Hindlimb muscle (tissue), 1 donor: ENCODE measurements at places on chromosomes 2 and 18.

GRCh38 chr18:11950824-11951223 lies 30.5 kb upstream of the IMPA2 start:
- no peak for DNase-seq

DNA sequence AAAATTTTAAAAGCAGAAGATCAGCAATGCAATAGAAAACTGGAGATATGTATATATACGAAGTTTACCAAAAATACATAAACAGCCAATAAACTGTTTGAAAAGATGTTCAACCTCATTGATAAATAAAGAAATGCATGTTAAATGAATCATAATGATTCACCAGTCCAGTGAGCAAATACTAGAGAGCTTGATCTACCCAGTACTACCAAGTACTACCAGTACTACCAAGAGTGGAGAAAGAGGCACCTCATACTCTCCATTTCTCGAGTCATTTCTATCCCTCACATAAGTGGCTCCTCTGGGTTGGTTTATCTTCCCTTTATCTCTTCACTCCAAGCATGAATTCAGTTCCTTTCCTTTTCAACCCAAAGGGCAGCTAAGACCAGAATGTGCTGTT lies 138.9 kb downstream of the MREG start:
- DNase-seq, result no peak

- no peak for DNase-seq
Observed at GRCh38 chr18:78169174-78169864, 810.3 kb upstream of the SALL3 start.

- DNase-seq, result no peak
Observed at GRCh38 chr2:144364944-144365738, 154.8 kb downstream of the ZEB2 start.

DNA sequence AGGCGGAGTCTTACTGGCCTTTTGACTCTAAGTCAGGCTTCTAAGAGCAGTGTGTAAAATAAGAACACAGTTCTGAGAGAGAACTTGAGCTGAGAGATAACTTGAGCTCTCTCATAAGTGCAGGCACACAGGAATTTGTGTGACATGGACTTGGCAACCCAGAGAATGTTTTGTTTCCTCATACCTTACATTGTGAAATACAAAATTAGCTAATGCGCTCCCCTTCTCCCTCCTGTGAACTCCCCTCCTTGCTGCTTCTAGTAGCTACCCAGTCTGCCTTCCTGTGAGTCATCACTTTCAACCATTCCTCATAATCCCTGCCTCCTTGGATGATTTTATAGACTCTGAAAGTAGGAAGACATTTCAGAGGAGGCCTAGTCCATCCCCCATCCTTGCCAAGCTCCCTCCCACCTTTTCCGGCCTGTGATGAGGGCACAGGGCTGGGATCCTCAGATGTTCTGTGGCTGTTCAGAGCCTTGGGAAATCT lies 22.6 kb downstream of the FER1L5 start:
- no peak for DNase-seq

DNA sequence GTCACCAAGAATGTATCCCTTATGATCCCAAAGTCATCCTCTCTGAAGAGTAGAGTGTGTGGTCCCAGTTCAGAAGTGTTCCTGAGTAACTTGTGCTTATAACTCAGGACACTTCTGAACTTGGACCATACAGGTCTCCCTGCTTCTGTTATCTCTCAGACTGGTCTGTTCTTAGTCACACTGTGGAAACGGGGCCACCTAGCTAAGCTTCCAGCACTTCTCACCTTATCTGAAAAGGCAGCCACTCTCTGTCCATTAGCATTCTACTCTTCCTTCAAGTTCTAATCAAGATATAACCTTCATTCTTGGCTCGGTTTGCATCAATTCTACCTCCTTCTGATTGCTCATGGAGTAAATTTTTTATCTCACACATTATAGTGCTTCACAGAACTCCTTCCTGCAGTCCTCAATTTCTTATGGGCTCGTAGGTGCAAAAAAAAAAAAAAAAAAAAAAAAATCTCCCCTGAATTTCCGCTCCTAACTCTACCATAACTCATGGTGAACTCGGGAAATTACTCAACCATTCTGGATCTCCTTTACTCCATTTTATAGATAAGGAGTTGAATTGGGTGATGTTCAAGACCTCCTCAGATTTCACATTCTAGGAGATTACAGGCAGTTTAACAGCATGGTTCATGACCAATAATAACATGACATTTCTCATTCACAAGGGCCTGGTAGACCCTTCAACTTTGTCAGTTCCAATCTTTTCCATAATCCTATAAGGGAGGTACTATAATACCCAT lies 108.4 kb downstream of the TACR1 start:
- DNase-seq, result no peak

DNA sequence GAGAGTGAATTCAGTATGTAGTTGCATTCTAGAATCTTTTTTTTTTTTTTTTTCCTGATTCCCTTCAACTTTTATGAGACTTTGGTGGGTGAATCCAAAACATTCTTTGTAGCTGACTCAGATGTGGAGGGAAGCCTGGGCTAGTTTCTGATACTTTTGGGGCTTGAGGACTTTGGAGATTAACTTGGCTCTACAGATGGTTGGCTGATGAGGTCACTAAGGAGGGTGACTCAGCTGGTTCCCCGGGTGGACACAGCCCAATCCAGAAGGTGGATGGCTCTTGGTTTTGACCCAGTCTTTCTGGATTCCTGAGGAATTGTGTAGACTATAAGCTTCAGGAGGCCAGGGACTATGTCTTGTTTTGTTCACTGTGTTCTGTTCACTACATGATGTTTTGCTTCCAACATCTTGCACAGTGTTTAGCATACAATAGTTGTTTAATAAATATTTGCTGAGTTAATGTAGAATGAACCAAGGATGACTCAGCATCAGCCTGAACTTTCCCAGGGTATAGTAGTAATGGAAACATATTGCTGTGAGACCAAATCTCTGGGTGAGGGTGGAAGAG lies 30.5 kb downstream of the LAMA3 start:
- DNase-seq, result no peak
